ENCODE measurements at places on chromosomes 5 and 9.

GRCh38 chr9:2066312-2067273 is 51.4 kb downstream of the SMARCA2 start:
- peak; percentile 67 for DNase-seq

DNA sequence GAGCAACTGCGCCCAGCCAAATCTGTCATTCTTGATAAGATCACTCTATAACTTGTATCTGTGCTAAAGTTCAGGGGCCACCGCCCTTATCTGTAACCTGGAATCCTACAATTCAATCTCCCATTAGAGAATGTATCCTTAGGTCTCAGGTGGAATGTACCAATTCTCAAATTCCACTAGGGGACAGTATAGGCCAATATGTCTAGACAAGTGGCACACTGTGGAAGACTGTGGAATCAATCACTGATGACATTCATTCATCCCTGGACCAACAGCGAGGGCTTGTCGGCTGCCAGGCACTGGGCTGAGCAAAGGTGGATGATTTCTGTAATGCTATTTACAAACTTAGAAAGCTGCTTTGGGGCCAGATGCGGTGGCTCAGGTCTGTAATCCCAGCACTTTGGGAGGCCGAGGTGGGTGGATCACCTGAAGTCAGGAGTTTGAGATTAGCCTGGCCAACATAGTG is 28.7 kb upstream of the MEGF9 start:
- DNase-seq = peak; percentile 25

DNA sequence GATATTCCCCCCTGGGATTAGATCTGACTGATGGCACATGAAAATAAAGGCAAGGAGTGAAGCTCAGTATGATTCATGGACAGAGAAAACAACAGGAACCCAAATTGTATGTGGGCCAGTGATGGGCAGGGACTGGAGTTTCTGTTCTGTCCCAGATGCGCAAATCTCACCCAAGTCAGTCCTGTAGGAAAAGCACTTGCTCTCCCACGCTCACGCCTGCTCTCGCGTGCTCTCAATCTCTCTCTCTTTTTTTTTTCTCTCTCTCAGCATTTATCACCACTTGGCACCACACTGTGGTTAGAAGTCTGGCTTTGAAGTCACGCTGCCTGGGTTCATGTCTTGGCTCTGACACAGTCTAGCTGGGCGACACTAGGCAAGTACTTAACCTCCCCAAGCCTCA is 106.5 kb upstream of the LRRTM2 start:
- DNase-seq = peak; percentile 38

DNA sequence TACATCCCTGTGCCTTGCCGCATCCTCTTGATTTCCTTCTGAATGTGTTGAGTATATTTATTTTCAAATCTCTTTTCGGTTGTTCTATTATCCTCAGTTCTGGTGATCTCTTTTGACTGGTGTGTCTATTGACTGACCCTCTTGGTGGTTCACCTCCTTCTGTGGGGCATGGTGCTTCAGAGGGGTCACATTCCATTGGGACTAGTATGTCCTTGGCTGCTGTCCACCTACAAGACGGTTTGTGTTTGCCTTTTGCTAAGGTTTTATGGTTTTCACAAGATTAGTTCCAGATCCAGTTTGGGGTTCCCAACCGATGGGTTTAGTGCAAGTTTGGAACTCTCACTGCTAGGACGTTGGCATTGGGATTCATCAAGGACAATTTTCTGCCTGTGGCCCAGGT is 66.6 kb downstream of the PHF2 start:
- DNase-seq = peak; percentile 68

DNA sequence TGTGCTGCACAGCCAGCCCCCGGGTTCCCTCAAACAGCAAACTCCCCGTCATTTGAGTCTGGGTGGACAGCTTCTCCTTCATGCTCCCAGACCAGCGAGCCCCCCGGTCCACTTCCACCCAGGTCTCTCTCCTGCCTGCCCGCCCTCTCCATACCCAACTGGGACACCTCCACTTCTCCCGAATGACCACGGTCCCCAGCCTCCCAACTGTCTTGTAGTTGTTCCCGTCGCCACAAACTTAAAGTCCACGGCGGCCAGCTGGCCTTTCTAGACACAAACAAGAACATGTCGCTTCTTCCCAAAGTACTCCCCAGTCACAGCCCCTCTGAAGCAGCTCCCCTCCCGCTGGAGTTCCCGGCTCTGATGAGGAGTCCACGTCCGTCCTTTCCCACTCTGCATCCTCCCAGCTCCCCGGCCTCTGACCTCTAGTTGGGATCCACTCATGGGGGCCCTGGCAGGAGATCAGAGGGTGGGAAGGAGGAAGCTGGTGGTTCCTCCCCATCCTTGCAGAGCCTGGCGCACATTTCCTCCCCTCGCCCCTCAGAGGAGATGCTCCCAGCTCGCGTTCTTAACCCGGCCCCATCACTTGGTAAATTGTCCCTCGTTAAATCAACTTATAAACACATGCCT is 24.1 kb upstream of the PPP1R26 start:
- no peak for DNase-seq

DNA sequence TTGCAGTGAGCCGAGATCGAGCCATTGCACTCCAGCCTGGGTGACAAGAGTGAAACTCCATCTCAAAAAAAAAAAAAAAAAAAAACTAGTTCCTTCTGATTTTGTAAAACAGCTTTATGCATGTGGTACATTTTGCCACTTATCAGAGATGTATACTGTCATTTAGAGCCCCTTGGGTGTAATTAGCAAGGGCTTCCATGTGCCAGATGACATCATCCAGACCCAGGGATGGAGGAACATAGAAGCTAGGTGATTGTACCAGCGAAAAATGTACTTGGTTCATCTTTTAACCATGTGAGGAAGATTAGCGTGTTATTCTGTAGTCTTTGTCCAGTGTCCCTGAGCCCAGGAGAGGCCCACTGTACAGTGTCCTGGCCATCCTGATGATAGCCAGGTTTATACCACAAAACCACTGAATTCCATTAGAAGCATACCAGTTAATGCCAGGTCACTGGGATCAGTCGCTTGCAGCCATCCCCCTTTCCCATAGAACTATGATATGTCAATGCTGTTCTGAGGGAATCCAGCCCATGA is 239.3 kb upstream of the SGCD start:
- DNase-seq = peak; percentile 51

DNA sequence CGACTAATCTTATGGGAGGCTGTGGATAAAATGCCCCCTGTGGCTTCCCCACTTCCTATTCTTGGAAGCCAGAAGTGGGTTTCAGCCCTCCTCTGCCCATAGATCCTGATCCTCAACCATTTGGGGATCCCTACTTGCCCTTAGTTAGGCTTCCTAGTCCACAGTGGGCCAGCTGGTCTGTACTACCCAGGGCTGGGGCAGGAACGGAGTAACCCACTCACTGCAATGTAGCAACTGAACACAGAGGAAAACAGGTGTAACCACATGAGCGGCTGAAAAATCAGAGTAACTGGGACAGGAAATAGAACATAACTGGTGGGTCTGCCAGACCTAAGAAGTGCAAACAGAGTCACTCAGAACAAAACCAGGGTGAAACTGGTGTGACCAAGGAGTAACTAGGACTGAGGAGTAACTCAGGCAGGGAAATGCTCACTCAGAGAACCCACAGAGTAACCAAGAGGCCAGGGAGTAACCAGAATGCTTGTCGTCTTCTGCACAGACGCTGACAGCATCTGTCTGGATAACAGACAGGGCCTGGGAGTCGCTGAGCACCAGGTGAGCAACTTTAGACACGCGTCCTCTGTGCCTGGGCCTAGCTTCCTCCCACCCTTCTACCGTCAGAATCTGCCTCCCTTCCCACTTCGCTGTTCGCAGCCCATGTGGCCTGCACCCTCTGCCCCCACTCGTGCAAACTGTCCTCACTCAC is 1.0 kb downstream of the AQP3 start:
- no peak for DNase-seq

GRCh38 chr5:149775785-149776184 is 45.7 kb downstream of the PPARGC1B start:
- DNase-seq = peak; percentile 18

DNA sequence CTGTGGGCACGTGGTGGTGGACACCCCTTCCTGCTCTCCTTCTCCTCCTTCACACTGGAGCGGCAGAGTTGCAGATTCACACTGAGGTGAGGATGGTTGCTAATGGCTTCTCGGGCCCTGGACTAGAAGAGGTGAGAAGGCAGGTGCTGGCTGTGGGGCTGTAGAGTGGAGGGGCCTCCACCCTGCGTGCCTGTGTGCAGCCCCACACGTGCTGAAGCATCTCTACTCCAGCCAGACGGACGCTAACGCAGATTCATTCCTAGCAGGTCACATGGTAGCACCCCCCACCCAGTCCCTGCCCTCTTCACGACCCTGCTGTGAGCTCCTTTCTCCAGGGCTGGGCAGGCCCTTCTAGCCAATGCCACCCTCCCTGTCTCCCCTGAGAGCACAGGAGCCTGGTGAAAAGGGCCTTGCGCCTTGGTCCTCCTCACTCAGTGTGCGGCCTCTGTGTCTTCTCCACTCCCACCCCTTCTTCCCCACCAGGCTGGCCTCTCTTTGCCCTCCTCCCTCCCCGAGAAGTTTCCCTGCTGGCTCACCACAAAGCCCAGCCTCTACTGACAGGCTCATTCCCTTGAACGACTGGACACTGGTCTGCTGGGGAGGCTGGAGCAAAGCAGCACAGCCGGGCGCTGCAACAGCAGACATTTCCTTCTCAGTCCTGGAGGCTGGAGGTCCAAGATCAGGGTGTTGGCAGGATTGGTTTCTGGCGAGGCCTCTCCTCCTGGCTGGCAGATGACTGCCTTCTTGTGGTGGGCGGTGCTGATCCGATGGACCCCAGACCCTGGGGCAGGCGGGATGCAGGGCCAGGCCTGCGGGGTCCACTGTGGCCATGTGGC is 14.2 kb downstream of the CACNA1B start:
- DNase-seq = no peak

DNA sequence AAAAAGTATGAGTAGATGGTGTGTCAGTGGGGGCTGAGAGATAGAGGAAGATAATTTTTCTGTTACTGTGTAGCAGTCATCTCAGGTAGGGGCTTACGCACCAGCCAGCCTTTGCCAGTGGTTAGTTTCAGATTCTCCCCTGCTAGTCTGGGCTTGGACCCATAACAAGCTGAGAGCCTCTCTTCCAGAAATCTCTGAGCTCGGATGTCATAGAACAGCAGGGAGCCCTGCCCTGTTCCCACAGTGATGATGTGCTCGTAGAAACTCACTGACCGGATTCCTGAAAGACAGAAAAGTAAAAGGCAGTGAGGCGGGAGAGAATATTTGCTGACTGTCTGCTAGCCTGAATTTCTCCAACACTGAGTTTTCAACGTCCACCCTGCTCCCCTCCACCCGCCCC is 37.2 kb downstream of the DCAF12 start:
- DNase-seq = peak; percentile 25

DNA sequence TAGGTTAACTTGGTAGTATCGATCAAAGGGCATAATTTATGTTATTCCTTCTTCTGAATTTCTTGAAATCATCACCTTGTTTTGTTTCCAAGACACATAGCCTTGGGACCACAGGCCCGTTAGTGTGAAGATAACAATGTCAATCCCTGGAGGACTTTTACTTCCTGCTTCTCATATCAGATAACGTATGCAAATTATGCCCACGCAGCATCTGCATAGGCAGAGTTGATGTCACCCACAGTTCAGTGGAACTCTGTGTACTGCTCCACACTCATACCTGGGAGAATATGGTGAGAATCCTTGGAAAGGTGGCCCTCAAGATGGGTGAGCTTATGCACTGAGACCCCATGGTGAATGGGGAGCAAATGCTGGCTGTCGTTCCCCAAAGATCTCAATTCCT is 95.0 kb downstream of the CFAP90 start:
- DNase-seq = no peak

- no peak for DNase-seq
Measured at GRCh38 chr9:136247947-136248637, 2.5 kb upstream of the QSOX2 start.

DNA sequence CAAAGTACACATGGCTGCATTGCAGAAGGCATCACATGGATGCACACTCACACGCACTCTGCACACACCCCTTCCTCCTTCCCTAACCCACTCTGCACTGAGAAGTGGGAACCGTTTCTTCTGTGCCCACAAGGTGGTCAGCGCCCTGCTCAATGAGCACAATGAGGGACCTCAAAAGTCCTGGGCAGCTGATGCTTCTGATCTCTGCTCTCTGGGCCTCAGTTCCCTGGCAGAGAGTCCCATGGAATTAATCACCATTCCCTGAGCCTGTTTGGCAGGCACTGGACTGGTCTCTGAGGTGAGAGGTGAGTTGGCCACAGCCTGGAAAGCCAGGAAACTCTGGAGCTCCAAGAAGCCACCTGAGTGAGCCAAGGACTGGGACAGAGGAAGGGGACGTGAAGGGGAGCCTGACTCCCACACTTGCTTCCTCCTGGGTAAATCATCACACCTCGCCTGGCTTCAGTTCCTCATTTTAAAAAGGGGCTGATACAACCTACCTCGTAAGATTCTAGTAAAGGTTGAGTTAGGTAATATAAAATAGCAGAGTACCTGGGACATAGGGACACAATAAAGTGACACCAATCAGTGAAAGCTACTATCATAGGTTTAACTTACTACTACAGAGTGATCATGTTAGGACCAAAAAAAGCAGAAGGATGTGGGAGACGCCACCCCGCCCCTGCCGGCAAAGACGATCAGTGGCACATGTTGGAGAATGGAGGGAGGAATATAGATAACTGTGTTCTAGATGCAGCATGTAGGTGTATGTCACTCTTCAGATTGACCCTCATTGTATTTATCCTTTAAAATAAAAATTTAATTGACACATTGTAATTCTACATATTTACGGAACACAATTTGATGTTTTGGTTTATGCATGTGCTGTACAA is 21.1 kb upstream of the IGFBPL1 start:
- no peak for DNase-seq

- DNase-seq = no peak
Measured at GRCh38 chr5:3041001-3041400, 289.5 kb upstream of the IRX2 start.

GRCh38 chr5:81787474-81788242 is 36.8 kb upstream of the SSBP2 start:
- peak; percentile 82 for DNase-seq

GRCh38 chr5:160119905-160120266 is 636 bp upstream of the PWWP2A start:
- no peak for DNase-seq

DNA sequence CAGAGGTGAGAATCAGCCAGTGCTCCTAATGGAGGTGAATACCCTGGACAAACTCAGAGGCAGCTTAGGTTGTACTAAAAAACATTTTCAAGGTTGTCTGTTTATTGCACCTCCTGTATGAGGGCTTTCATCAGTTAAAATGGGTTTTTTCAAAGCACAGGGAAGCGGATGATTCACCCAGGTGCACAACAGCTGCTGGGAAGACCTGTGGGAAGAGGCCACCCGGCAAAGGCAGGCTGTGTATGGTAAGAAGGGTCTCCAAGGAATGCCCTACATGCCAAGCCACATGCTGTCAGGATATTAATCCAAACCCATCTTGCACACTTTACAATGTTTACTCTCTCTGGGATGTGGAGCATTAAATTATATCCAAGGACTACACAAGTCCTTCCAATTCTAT is 14.7 kb downstream of the SIL1 start:
- no peak for DNase-seq

DNA sequence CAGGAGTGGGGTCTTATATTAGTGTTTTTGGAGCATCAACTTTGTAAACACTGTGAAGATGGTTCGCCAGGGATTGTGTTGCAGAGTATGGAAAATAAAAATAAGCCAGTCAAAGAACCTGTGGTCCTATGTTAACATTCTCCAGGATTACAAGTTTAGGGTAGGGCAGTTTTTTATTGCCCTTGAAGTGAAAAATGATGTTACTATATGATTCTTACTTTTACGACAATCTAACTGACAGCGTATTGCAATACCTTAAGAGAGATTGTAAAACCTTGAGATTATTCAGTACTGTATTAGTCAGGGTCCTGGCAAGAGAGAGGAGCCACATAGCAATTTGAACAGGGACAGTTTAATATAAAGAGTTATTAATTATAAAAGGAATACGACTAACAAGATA is 144.7 kb upstream of the ZNF608 start:
- DNase-seq = no peak

GRCh38 chr9:111804636-111805035 is 9.9 kb upstream of the SHOC1 start:
- no peak for DNase-seq

Data from fibroblast of skin of scalp (primary cell).